NCI-H2029 treated with DMSO at 0.1 percent for 48 hours (cell line): ENCODE measurements at places on chromosomes 5 and 9.
A peak's percentile ranks its signal among the peaks of the same experiment; 100 is the strongest.

DNA sequence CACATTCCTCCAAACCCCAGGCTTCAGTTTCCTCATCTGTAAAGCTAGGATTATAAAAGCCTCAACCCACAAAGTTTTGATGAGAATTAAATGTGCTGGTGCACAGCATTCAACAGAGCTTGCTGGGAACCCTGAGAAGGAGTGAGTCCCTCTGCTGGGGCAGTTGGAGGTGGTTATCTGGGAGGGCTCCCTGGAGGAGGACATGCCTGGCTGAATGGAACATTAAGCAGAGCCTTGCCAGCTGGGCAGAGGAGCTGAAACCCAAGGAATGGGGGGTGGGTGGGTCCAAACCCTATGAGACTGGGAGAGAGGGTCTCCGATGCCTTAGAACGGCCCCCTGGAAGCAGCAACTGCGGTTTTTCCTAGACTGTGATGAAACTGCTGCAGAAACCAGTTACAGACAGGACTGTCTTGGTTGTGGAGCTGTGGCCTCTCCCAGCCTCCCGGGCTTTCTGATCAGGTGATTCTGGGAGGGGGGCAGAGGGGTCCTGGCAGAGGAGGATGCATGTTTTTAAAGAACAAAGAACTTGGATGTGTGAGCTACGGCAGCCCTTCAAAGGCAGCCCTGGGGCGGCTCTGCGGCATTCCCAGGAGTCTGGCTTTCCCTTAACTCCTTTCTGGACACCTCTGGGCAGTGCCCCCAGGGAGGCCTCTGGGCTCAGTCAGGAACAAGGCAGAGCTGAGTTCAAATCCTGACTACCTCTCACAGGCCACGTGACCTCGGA is 20.8 kb downstream of the FIBCD1 start:
- DNase-seq = no peak

DNA sequence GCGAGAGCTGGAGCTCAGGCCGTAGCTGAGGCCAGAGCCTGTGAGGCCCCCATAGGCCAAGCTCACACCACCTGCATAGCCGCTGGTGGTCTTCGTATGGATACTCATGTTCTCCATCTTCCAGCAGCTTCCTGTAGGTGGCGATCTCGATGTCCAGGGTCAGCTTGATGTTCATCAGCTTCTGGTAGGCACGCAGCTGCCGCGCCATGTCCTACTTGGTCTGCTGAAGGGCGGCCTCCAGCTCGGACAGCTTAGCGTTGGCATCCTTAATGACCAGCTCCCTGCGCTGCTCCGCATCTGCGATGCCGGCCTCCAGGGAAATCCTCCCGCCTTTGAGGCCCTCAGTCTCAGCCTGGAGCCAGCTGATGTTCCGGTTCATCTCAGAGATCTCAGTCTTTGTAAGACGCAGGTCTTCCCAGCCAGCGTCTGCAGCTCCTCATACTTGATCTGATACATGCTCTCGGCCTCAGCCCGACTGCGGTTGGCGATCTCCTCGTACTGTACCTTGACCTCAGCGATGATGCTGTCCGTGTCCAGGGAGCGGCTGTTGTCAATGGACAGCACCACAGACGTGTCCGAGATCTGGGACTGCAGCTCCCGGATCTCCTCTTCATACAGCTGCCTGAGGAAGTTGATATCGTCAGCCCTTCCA is 172.1 kb downstream of the PPP2R2B start:
- no peak for DNase-seq

GRCh38 chr5:58207076-58207475 is 252.8 kb downstream of the PLK2 start:
- no peak for DNase-seq

GRCh38 chr5:164435576-164435975 is 930.2 kb downstream of the MAT2B start:
- no peak for DNase-seq

GRCh38 chr9:133135146-133135745 is 14.2 kb upstream of the RALGDS start:
- DNase-seq = peak; percentile 48

GRCh38 chr9:90855208-90855902 is 53.7 kb downstream of the SYK start:
- DNase-seq = no peak

DNA sequence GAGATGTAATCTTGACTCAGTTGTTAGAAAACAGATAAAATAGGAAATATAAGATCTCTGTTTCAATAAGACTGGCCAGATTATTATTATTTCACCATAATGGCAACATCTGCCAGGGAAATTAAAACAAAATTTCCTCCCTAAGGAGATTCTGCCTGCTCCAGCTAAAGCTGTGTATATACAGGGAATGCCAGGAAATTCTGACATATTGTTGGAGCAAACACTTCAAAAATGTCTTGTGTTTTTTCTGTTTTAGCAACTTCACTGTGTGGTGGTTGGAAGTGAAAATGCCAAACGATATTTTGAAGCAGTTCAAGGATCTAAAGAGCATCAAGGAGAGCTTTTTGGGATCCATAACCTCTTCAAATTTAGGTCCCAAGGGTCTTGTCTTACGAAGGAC is 90.8 kb downstream of the ERCC6L2 start:
- DNase-seq = no peak

DNA sequence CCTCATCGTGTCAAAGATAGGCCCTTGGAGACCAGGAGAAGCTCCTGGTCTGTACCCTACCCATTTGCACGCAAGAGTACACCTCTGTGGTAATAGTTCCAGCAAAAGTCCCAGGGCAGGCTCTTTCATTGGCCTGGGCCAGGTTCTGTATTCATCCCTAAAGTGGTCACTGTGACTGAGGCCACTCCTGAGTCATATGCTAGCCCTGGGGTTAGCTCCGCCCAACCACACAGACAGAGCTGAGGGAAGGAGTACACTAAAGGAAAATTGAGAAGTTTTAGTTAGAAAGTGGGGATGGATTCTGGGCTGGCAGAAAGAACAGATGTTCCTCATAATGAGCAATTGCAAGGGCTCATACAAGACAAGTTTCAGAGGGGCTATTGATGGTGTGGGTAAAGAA is 206.7 kb downstream of the ARHGAP26 start:
- no peak for DNase-seq

DNA sequence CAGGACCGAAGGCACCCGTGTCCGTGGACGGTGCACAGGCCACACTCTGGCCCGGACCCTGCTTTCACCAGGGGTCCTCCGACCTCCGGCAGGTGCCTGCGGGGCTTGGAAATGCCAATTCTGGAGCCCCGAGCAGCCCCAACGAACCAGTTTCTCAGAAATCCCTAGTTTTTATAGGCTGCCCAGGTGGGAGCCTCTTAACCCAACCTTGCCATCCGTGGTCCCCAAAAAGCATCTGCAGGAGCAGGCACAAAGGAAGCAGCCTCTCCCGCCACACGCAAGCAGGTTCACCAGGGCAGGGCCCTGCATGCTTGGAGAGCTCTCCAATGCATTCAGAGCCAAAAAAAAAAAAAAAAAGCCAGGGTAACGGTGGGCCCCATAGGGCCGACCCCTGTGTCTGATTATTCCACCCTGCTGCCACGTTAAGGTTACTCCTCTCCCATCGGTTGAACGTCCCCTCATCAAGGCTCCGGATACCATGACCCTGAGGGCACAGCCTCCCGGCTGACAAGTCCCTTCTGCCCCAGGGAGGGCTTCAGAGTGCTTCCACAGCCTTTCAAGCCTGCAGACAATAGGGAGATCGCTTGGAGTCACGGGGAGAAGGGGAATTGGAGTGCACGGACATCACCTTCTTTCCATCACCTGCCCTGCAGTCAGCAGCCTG is 796 bp upstream of the TPRN start:
- no peak for DNase-seq

DNA sequence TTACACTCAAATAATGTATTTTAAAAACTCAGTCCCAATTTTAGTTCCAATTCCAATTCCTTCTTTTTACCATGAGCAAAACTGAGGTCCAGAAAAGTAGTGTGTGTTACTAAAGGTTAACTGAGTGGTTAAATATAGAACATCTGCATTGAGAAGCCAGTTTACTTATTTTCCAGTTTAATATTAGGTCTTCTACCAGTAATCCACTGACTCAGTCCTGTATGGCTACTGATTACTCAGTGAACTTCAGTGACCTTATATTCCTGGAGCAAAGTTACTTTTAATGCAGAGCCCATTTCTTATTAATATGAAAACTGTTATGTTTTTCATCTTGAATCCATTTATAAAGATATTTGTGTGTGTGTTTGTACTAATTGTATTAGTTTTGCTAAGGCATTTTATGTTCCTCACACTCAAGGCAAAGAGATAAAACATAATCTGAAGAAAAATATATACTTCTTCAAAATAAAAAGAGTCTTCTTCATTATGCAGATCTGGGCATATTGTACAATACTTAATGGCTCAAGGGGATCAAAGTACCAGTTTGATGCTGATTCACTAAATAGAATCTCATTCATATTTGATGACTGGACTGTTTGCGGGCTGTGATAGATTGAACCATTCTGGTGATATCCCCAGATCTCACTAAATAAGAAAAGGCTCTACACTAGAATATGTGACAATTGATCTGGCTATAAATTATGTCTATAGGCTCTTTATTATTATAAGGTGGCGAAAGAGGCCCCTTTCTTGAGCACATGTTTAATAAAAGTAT is 60.8 kb downstream of the DMXL1 start:
- DNase-seq = no peak

GRCh38 chr9:14989811-14990210 is 79.6 kb upstream of the FREM1 start:
- no peak for DNase-seq

GRCh38 chr5:123605822-123606221 is 93.8 kb downstream of the CSNK1G3 start:
- no peak for DNase-seq

GRCh38 chr5:65825408-65826328 is 100.7 kb upstream of the ERBIN start:
- no peak for DNase-seq

DNA sequence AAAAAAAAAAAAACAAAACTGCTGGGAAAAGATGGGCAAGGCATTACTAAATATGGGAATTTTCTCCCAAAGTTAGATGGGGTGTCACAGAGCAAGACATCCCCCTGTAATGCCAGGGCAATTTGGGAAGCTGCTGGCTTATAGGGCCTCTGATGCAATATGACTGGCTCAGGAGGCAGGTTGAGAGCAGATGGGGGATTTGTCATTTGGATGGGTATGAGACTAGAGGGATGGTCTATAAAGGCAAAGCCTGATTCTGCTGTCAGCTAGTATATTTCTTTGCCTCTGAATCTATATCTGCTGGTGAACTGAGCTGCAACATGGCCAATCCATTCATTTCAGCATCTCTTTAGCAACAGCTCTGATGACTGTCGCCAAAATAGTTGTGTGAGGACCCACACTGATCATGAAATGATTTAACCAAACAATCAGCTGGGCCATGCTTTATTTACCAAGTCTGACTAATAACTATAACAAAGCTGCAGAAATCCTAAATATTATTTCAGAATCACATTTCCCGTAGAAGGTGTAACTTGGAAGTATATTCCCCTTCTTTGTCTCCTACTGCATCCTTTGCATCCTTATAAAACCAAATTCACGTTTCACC is 455.1 kb upstream of the ZNF608 start:
- DNase-seq = no peak

GRCh38 chr5:142095651-142096330 is 12.8 kb upstream of the NDFIP1 start:
- no peak for DNase-seq

- DNase-seq = no peak
Observed at GRCh38 chr5:73122875-73123810, 2.8 kb downstream of the TMEM171 start.

- no peak for DNase-seq
Observed at GRCh38 chr5:72209147-72210115, 102.2 kb downstream of the MAP1B start.

- DNase-seq = peak; percentile 81
Observed at GRCh38 chr9:100714372-100715099, 136.7 kb downstream of the CAVIN4 start.

DNA sequence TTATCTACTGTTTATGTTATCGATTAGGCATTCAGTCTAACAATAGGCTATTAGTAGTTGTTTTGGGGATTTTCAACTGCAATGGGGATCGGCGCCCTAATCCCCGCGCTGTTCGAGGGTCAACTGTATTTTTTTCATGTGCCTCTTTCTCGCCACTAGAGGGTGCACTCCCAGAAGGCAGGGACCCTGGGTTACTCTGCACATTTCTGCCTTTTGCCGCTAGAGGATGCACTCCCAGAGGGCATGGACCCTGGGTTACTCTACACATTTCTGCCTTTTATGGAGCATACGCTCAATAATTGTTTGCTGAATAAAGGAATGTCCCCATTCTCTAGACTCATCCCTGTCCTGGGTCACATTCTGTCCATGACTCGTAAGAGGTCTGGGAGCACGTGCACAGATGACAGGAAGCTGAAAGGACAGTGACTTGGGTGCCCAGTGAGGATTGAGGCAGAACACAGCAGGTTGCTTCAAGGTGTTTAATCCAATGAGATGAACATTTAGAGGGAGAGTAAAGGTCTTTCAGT is 27.9 kb upstream of the RECK start:
- peak; percentile 55 for DNase-seq

- DNase-seq = no peak
Observed at GRCh38 chr9:89374176-89374575, 55.9 kb downstream of the SECISBP2 start.

GRCh38 chr9:134386951-134387831 is 60.9 kb downstream of the RXRA start:
- no peak for DNase-seq

GRCh38 chr5:55429613-55430253 is 105.0 kb downstream of the PLPP1 start:
- no peak for DNase-seq

- no peak for DNase-seq
Observed at GRCh38 chr9:10661376-10661775, 48.6 kb upstream of the PTPRD start.

DNA sequence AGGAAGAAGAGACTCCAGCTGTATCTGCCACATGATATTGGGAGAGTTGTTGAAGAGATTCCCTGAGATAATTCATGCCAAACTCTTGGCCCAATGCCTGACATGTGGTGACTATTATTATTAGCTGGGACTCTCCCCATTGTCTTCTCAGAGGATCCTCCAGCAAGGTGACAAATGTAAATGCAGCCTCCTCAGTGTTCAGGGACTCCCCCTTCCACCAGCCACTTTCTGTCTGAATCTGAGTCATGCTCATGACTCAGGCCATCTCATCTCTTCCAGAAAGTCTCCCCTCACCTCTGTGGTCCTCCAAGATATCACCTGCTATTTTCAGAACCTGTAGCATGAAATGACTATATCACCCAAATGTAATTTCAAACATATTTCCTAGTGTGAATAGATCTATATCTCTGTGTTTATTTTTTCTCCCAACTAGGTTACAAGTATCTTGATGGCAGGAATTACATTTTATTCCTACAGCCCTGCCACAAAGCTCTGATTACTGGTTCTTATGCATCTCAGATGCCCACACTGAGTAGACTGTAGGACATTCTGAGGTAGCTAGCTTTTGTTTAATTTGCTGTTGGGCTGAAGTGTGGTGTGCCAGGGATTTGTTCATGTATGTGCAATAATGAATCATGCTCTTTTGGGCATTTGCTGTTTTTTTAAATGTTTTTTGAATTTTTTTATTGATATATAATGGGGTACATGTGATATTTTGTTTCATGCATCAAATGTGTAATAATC is 126.6 kb upstream of the IL12B start:
- no peak for DNase-seq

GRCh38 chr9:121607434-121608167 is 43.8 kb upstream of the DAB2IP start:
- DNase-seq = no peak
